ENCODE measurements at places on chromosomes 16 and 17. TPM values are rescaled to one million over a fixed set of nuclear protein-coding genes. Genes with fewer than 3 reads are reported as not detected.

Gene PIMREG
- total RNA-seq = 17.2 TPM

Gene LDHD
- total RNA-seq = 4.2 TPM

Gene CDH13
- total RNA-seq = 22.9 TPM

Gene GNGT2
- not detected for total RNA-seq

Gene PLEKHM1
- 29.3 TPM for total RNA-seq
